BE2C (cell line): ENCODE measurements at places on chromosomes 7 and 10.
A peak's percentile ranks its signal among the peaks of the same experiment; 100 is the strongest.

DNA sequence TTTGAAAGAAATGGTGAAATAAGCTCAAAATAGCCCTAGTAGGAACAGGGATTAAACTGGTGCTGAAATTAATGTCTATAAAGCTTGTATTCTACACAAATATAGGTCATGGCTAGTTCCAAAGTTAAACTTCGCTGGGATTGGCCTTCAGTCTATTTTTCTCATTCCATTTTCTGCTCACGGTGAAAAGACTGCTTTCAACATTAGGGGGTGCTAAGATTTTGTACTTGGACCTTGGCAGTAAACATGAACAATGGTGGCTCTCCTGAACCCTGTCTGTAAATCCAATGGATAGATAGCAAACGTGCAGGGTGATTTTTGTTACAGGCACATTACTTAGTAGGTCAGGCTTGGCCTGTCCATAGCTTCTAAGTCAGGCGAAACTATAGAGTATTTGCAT, 36.0 kb upstream of the RSU1 start:
- DNase-seq: peak; percentile 11

DNA sequence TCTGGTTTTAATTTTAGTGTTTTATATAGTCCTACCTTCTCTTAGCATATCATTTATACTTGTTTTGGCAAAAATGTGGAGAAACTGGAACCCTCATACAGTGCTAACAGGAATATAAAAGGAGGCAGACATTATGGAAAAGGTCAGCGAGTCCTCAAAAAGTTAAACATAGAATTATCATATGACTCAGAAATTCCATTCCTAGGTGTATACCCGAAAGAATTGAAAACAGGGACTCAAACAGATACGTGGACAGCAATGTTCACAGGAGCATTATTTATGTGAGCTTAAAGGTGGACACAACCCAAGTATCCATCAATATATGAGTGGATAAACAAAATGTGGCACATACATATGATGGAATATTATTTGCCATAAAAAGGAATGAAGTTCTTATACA, 51.5 kb downstream of the VAX1 start:
- DNase-seq: no peak

- peak; percentile 15 for DNase-seq
Measured at GRCh38 chr10:91190876-91191583, 29.4 kb upstream of the PCGF5 start.

- no peak for DNase-seq
Measured at GRCh38 chr7:144885478-144885877, 49.6 kb upstream of the TPK1 start.

DNA sequence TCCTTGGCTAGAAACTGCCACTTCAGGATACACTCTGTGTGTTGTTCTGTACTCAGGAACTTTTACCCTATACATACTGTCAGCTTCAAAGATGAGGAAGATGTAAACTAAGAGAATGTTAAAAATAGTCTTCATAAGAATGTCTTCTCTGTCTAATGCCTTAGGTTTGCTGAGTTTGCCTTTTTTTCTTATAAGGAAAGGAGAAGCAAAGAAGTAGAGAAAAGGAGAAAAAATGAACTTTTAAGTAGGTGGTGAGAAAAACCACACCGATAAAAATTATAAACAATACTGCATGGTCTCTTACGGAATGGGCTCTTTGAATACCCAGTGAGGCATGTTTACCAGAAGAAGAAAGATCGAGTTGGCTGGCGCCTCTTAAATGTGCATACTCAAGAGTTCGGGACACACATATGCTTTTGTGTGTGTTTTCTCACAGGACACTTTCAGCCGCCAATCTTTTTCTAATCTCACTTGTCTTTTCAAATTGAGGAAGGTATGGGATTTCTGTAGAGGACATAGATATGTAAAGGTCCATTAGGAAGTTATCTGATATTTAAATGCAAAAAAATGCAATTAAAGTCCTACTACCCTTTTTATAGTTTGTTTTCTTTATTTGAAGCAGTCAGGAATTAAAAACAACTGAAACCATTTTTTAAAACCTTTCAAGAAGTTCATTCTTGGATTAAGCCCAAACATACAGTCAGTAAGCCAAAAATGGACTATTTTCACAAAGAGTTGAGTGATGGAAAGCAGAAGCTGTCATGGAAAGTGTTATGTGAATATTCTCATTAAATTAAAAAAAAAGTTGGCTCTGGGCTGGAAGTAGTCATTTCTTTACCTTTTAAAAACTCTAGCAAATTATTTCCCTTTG, 100.6 kb upstream of the MDFIC start:
- DNase-seq: no peak

GRCh38 chr7:131897016-131897789, 340.8 kb upstream of the PODXL start:
- no peak for DNase-seq

DNA sequence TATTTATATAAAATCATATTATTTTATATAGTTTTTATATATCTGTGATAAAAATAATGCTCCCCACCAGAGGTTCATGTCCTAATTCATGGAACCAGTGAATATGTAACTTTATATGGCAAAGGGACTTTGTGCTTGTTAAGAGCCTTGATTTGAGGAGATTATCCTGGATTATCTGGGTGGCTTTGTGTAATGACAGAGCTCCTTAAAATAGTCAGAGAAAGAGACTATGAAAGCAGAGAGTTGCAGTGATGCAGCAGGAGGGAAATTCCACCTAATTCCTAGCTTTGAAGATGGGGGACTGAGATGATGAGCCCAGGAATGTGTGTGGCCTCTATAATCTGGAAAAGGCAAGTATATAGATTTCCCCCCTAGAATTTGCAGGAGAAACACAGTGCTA, 1034.2 kb upstream of the C7orf33 start:
- no peak for DNase-seq

- DNase-seq: no peak
Measured at GRCh38 chr7:99209781-99210180, 1.9 kb upstream of the KPNA7 start.

GRCh38 chr10:77500754-77501151, 136.9 kb downstream of the KCNMA1 start:
- no peak for DNase-seq

GRCh38 chr7:54179321-54180029, 362.7 kb upstream of the VSTM2A start:
- no peak for DNase-seq

- DNase-seq: peak; percentile 20
Measured at GRCh38 chr7:80135309-80136104, 876 bp downstream of the GNAI1 start.

DNA sequence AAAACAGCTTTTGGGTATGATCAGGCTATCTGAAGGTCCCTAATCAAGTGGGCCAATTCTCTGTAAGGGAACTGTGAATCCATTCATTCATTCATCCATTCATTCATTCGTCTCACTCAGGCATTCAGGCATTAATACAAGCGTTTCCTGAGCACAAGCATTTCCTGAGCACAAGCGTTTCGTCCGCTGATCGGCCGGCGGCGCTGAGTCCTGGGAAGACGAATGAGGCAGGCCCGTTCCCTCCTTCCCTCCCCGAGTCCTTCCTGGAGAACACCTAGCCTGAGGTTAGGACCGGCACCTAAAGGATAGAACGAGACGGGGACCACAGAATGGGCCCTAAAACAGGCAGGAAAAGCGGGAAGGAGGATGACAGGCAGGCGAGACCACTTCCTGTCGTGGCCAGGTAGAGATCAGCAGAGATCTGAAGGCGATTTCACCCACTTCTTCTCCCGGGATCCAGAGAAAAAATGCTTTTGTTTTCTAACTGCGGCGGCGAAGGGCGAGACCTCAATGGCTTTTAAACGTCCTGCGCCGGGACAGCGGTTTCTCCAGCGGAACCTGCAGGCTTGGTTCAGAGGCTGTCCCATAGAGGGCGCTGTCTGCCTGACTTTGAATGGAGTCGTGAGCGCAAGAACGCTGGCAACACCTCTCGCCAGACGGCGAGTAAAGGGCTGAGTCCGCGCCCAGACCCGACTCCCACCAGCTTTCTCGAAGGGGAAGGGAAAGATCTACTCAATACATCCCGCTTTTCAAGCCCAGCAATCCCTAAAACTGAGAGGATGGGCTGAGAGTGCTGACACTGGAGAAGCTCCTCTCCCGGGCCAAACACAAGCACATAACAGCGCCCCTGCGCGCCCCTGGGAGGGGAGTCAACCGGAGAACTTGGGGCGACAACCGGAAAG, 2.9 kb upstream of the HMX3 start:
- peak; percentile 85 for DNase-seq

- DNase-seq: peak; percentile 58
Measured at GRCh38 chr10:85318809-85319807, 990.7 kb downstream of the CCSER2 start.

DNA sequence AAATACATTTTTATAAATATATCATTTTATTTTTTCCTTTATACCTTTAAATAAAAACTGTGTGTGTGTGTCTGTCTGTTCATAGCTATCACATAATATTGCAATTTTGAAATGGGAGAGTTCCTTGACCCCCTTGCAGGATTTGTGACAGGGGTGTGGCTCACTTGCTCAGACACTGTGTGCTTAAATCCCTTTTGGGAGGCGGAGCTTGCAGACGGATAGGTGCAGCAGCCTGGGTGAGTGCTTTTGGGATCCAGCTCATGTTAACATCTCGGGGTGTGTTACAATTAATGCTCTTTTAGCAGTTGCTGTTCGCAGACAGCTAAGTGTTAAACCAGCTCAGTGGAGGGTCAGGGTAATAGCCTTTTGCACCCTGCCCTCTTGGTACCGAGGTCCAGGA, 459.8 kb downstream of the IPMK start:
- DNase-seq: no peak

DNA sequence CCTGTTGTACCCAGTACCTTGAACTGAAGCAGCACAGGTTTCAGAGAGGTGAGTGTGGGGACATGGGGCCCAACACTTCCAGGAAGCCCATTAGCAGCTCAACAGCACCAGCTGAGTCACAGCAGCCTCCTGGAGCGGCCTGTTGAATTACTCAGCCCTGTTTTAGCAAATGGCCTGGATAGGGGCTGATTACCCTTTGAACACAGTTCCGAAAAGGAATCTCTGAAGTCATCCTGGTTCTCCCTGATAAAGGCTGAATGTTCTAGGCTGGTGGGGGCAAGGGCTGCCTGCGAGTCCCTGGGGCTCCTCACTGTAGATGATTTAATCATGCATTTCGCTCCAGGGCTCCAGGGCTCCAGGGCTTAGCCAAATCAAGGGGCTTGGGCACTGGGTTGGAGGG, 287.5 kb downstream of the GRID1 start:
- peak; percentile 59 for DNase-seq

- no peak for DNase-seq
Measured at GRCh38 chr7:125857606-125858005, 928.0 kb upstream of the POT1 start.

GRCh38 chr10:102220612-102221011, 5.5 kb upstream of the ELOVL3 start:
- DNase-seq: no peak

- no peak for DNase-seq
Measured at GRCh38 chr10:112855134-112855533, 94.9 kb upstream of the TCF7L2 start.

GRCh38 chr7:146892151-146892550, 775.5 kb downstream of the CNTNAP2 start:
- no peak for DNase-seq

DNA sequence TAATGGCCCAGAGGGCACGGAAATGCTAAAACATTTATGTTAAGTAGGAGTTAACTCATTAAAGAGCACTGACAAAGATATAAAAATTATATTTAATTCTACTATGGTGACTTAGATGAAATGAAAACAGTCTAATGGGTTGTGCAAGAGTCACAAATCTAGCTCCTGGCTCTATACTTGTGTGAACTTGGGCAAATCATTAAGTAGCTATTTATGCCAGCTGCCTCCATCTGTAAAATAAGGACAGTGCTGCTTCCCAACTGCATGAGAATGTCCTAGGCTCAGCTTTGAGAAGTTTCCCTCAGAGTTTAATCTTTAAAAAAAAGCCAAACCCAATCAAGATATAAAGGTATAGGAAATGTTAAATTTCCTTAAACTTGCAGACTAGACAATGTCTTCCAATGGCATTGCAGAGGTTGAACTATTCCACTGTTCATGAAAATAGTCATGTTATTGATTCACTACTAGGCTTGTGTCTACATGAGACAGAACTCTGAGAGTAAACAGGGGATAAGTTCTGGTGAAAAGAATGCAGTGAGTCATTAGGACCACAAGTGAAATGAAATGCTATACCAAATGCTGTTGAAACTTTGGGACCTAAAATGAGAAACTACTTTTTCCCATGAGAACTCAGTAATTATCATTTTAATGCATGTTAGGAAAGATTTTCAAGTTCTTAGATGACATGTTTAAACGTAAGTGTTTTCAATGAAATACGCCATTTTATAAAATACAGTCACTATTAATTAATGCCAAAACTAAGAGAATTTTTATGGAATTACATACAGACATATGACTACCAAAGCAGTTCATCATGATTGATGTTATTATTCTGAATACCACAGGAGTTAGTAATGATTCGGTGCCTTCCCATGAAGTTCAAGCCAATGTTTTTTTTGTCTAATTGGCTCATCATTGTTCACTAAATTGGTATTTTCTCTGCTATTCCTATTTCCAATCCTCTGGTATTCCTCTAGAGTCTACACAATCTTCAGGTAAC, 84.2 kb downstream of the CDK6 start:
- no peak for DNase-seq

GRCh38 chr7:99290980-99291607, 18.5 kb downstream of the MYH16 start:
- no peak for DNase-seq

GRCh38 chr7:96059075-96059474, 262.8 kb downstream of the SLC25A13 start:
- no peak for DNase-seq

DNA sequence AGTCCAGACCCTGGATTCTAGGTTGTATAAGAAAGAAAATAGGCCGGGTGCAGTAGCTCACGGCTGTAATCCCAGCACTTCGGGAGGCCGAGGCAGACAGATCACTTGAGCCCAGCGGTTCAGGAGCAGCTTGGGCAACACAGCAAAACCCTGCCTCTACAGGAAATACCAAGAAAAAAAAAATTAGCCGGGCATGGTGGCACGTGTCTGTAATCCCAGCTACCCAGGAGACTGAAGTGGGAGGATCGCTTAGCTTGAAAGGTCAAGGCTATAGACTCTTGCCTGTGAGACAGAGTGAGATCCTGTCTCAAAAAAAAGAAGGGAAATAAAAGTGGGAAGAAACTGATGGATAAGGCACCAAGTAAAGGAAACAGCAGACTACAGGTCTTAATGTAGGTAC, 287.9 kb upstream of the KLF14 start:
- DNase-seq: no peak
